ENCODE measurements at places on chromosomes 5 and 9. TPM values are rescaled to one million over a fixed set of nuclear protein-coding genes. Genes with fewer than 3 reads are reported as not detected.

RFX3 gene
- total RNA-seq = 10.8 TPM

ADRA1B gene
- 6.6 TPM for total RNA-seq

S1PR3 gene
- 13.9 TPM for total RNA-seq

MAMDC2 gene
- 3.7 TPM for total RNA-seq

OR1L1 gene
- not detected for total RNA-seq

SDHA gene
- 112 TPM for total RNA-seq

FAM78A gene
- total RNA-seq = 6.3 TPM

SLC1A1 gene
- 8.2 TPM for total RNA-seq

IFNA21 gene
- total RNA-seq = not detected

NRG2 gene
- 5.7 TPM for total RNA-seq

ANKRD20A1 gene
- total RNA-seq = 2.2 TPM

PTGR1 gene
- 53.0 TPM for total RNA-seq

RNF224 gene
- not detected for total RNA-seq

ZNF169 gene
- 4.6 TPM for total RNA-seq

SH3TC2 gene
- total RNA-seq = 0.64 TPM

FREM1 gene
- total RNA-seq = 6.4 TPM

RPP25L gene
- 14.8 TPM for total RNA-seq

ZSWIM6 gene
- total RNA-seq = 12.5 TPM

SPINK4 gene
- total RNA-seq = not detected

FAM221B gene
- not detected for total RNA-seq

FAM174A gene
- total RNA-seq = 14.1 TPM

ANKS6 gene
- total RNA-seq = 18.1 TPM

LURAP1L gene
- total RNA-seq = 21.7 TPM

TMEM174 gene
- not detected for total RNA-seq

TEK gene
- total RNA-seq = 16.3 TPM

AFAP1L1 gene
- total RNA-seq = 49.3 TPM

KCNIP1 gene
- not detected for total RNA-seq

C9orf153 gene
- total RNA-seq = 0.55 TPM

HMCN2 gene
- total RNA-seq = 3.1 TPM
